ENCODE measurements at places on chromosomes 2 and 18.

DNA sequence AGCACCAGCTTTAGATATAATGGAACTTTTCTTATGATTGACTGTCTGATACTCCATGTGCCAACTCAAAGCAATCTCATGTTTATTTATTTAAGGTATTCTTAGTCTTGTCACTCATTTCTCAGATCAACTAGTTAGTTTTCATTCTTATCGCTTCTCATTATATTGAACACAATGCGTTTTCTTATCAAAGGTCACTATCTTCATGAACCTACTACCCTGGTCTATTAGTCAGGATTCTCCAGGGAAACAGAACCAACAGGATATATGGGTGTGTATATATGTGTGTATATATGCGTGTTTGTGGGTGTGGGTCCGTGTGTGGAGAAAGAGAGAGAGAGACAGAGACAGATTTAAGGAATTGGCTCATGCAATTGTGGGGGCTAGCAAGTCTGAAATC lies 619.9 kb downstream of the ZEB2 start:
- no peak for DNase-seq

DNA sequence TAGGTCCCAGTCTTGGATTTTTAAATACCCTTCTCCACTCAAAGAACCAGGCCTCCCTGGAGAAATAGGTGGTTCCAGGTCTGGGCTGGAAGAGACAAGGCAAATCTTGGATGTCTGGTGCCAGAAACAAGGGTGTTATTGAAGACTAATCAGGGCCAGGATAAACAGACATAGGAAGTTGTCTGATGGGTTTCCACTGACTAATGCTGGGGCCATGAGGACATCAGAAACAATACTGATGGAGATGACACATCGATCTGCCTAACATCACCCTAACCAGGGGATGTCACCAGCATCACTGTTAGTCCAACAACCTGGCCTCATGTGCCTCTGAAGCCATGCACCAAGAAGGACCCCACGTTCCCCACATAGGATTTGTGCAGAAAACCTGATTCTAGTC lies 42.5 kb upstream of the GLI2 start:
- no peak for DNase-seq

DNA sequence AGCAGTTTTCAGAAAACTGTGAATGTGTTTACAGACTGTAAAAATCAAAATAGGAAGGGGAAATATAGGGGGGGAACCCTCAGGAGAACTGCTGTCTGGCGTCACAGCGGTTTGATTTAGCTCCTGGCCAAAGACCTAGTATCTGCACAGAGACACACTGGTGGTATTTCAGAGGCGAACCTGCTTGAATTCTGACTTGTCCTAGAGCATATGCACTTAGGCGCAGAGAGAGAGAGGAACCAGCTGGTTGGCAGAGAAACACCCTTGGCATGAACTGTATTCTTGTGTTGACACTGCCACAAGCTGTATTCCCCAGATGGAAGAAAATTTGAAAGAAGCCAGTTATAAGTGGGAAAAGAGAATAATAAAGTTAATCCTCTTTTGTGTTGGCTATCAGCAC lies 506.5 kb upstream of the NRP2 start:
- DNase-seq = no peak

GRCh38 chr18:41972067-41972925 lies 17.3 kb downstream of the PIK3C3 start:
- DNase-seq = no peak

DNA sequence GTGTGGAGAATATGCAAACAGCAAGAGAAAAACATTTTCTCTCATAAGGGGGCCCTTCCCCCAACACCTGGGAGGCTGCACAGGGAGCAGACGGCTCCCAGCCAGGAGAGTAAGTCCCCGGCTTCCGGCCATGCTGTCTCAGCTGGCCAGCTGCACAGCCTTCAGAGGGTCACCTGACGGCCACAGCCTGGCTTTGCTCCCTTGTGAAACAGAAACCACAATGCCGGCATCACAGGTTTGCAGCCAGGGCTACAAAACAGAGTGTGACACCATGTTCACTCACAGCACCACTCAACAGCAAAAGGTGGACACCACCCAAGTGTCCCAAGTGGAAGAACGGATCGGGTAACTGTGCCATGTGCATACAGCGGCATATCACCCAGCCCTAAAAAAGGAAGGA lies 86.9 kb upstream of the GPC1 start:
- no peak for DNase-seq

DNA sequence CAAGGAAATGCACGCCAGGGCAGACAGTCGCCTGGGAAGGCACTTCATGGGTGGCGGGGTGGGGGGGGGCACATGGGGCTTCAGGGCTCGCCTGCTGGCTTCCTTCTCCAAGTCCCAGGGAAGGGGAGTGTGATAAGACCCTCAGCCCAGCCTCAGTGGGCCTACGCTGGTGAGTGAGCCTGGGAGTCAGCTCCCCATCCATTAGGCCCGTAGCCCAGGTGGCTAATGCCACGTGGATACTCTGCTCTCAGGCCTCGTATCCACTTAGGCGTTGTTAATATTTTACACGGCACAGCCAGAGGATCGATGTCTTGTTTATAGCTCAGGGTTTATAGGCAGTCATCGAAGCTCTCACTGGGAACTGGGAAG lies 47.1 kb downstream of the KCNIP3 start:
- DNase-seq = no peak

DNA sequence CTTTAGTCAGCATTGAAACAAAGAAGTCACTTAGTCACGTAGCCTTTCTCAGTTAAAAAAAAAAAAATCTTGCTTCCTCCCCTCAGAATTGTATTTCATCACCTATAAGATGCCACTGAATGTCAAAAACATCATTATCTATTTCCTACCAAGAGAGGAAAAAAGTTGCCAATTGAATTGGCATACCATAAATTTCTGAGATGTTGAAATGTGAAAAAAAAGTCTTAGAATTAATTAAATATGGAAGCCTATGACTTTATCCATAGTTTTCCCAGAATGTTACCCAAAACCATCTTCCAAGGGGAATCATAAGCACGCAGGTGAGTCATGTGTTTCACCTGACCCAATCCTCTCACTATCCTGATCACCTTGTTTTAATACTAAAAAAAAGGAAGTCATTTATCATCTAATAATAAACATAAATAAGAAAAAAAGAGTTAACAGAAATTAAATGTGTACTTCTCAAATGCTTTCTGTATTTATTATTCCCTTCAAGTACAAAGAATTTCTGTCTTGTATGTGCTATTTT lies 205.7 kb downstream of the TCF4 start:
- no peak for DNase-seq

DNA sequence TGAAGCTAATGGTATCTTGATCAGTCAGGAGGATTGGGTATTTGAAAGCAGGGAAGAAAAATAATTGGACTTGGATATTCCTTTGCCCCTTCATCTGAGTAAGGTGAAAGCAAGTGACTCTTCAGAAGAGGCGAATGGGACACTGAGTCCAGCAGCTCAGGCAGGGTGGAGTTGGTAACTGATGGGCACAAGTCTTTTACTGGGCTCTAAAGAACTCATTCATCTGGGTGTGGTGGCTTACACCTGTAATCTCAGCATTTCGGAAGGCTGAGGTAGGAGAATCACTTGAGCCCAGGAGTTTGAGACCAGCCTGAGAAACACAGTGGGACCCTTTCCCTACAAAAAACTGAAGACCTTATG lies 11.2 kb downstream of the CFLAR start:
- DNase-seq = no peak
